ENCODE measurements at places on chromosomes 16 and 17.

DNA sequence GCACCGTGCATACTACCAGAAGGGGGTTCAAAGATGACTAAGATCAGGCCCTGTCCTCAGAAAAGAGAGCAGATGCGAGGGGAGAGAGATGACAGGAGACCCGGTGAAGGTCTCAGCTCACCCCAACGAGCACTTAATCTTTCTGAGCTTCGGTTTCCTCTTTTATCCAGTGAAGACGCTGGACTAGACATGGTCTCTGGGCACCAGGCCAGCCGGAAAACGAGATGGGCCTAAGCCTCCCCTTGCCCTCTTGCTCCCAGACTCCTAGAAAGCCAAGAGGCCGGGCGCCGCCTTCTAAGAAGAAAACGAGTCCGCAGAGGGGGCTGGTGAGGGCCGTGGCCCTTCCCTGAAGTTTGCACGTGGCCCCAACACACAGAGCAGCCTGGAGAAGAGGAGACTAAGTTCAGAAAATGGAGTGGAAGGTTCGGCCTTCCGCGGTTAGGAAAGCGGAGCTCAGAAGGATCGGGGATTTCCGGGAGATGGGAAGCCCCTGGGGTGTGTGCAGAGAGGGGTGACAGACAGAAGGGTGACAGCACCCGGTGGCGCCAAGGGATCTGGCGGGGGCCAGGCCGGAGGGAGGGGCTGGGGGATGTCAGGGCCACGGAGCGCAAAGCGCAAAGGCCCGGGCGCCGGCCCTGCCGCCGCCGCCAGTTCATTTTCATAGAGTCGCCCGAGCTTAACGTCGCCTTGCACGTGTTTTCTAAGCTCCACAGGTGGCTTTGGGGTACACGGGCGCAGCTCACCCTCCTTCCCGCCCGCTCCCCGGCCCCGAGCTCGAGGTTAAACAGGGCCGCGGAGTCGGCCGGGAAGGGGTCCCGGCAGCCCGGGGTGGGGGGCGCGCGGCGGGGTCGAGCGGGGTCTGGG, 42.1 kb upstream of the BHLHA9 start:
- peak; percentile 26 for DNase-seq

- no peak for DNase-seq
Measured at GRCh38 chr16:89009343-89010209, 32.6 kb upstream of the CBFA2T3 start.

DNA sequence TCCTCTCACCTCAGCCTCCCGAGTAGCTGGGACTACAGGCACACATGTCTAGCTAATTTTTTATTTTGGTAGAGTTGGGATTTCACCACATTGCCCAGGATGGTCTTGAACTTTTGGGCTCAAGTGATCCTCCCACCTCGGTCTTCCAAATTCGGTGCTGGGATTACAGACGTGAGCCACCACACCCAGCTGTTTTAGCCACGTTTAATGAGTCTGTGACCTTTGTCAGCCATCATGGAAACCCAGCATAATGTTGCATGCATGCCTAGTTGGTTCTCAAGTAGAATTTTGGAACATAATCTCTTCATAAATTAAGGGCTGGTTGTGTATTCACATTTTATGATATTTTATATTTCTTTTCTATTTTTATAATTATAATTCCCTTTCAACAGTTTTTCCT, 42.0 kb downstream of the GOSR1 start:
- DNase-seq, result no peak

DNA sequence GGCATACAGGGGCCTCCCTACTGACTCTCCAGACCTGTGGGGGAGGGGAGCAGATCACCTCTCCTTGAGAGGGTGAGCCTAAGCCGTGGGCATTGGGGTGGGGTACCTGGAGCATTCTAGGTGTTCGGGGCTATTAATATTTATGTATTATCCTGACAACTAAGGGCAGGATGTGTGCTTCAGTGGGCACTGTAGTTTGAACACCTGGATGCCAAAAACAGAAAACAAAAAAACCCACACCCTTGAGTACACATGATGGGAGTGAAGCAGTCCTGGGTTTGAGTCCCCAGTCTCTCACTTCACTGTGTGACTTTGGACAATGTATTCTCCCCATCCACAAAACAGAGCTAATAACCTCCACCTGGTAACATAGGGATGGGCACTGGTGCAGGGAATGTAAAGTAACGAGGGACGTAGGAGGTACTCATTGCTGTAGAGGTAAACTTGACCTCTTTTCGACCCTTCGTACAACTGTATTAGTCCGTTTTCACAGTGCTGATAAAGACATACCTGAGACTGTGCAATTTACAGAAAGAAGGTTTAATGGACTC, 257.8 kb downstream of the CPPED1 start:
- no peak for DNase-seq

- no peak for DNase-seq
Measured at GRCh38 chr16:81466356-81466980, 21.9 kb downstream of the CMIP start.

- no peak for DNase-seq
Measured at GRCh38 chr16:76634847-76635697, 357.9 kb downstream of the CNTNAP4 start.

- no peak for DNase-seq
Measured at GRCh38 chr16:68834550-68834949, 8.8 kb upstream of the TANGO6 start.

GRCh38 chr17:33837281-33837680, 417.8 kb upstream of the CCL2 start:
- DNase-seq, result no peak

GRCh38 chr17:45008216-45008615, 40.1 kb upstream of the C1QL1 start:
- DNase-seq, result no peak

DNA sequence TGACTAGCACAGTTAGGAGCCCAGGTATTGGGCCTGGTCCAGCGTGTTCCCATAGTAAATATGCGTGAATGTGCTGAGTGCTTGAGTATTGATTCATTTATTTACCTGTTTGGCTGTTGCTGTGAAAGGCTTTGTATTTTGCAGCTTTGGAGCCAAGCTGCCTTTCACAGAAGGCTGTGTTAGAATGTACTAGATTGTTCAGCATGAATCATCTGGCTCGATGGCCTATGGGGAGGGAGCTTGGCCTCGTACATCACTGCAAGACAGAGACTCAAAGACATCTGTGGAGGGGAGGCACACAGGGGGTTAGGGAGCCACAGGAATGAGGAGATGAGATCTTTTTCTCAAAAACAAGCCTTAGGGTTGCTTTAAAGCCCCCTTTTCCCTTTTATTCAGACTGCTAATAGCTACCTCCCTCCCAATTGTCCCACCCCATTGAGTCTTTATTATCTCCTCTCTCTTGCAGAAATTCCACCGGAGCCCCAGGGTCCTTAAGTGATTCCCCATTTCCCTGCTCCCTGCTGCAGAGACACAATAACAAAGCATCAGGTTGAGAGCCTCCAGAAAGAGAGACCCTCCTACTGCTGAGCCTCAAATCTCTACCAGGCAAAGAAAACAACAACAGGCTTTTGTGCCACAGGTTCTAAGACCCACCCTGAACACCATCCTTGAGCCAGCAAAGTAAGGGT, 307.2 kb downstream of the ABCC12 start:
- peak; percentile 81 for DNase-seq

DNA sequence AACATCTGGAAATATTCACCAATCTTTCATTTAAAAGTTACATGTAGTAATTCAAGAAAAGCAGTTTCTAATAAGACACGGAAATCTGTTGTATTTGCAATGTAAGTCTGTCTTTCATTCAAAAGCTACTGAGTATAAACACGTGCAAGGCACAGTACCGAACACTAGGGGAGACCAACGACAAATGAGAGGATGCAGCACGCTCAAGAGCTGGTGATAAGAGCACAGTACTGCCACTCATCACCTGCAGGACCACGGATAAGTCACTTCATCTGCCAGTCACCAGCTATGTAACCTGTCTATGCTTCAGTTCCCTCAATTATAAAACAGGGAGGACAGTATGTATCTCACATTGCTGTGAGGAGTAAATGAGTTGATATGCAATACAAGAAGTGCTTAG, 67.1 kb downstream of the CLEC18A start:
- DNase-seq, result peak; percentile 7

GRCh38 chr16:89572485-89573205, 2.9 kb upstream of the CPNE7 start:
- no peak for DNase-seq

- no peak for DNase-seq
Measured at GRCh38 chr16:1245452-1246020, 5.0 kb downstream of the TPSAB1 start.

- no peak for DNase-seq
Measured at GRCh38 chr17:76493505-76494167, 7.6 kb downstream of the RHBDF2 start.

DNA sequence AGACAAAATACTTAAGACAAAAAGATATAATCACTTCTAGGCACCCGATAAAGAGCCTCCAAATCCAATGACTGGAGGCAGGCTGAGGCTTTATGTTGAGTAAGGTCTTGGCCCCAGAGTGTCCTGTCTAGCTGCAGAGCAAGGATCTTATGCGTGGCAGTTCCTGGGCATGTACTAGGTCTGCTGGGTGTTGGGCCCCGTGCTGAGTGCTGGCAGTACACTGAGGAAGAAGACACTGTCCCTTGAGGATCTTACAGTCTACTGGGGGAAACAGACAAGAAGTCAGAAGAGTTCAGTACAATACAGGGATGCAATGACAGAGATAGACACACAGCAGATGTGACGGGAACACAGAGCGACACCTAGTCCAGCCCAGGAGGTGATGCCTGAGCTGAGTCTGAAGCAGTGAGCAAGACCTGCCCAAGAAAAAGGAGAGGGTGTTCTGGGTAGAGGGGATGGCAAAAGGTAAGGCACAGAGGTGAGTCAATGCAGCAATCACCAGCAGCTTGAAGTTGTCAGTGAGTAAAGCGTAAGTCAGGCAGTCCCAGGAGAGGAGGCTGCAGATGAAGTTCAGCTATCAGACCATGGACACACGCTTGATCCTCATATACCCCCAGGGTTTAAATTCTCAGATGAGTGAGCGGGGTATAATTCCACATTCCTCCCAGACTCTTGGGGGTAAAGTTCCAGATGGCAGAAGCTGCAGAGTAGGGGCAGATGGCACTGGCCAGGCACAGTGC, 18.1 kb downstream of the MAP3K14 start:
- no peak for DNase-seq

All from pons (tissue), 1 donor.